Activated naive CD8-positive, alpha-beta T cell treated with anti-CD3 and anti-CD28 coated beads, Interleukin-2, amount 50 U/mL, for 16 hours (primary cell): ENCODE measurements at places on chromosomes 4 and X.

GRCh38 chrX:103063191-103063845, 653 bp downstream of the BEX1 start:
- DNase-seq, result no peak

DNA sequence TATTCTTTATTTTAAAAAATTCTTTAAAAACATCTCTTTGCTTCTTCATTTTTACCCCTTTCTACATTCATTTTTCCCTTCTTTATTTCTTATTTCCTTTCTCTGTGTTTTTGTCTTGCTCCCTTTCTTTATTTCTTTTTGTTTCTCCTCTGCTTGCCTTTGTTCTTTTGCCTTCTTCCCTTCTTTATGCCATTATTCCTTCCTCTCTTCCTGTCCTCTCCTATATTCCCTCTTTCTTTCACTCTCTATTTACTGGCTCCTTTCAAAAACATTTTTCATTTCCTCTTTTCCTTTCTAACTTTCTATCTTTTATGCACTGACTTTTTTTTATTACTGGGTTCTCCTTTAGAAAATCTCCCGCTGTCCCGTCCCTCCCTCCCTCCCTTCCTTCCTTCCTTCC, 102.2 kb downstream of the RBMX2 start:
- no peak for DNase-seq

DNA sequence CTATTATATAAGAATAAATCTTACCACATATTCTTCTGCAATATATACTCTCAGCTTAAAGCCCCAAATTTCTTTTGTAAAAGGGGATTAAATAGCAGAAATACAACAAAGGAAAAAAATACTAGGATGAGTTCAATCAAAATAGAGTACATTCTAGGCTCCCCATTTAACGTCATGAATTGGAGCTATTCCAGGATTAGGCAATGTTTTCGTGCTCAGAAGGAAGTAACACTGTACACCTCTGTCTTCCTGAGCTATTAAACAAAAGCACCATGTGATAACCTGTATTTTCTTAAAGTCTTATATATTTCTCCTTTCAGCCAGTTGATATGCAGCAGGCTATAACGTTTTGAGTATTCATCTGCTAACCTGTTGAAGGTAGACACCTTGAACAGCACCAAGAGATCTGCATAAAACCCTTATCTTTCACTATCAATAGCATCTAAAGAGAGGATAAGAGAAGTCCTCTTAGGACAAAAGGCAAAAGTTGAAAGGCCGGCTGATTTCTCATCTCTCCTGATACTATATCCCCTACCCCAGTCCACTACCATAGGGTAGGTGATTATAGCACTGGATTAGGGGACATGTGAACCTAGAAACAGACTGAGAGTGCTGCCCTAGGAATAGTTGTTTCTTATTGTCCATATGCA, 31.5 kb downstream of the TEC start:
- no peak for DNase-seq

DNA sequence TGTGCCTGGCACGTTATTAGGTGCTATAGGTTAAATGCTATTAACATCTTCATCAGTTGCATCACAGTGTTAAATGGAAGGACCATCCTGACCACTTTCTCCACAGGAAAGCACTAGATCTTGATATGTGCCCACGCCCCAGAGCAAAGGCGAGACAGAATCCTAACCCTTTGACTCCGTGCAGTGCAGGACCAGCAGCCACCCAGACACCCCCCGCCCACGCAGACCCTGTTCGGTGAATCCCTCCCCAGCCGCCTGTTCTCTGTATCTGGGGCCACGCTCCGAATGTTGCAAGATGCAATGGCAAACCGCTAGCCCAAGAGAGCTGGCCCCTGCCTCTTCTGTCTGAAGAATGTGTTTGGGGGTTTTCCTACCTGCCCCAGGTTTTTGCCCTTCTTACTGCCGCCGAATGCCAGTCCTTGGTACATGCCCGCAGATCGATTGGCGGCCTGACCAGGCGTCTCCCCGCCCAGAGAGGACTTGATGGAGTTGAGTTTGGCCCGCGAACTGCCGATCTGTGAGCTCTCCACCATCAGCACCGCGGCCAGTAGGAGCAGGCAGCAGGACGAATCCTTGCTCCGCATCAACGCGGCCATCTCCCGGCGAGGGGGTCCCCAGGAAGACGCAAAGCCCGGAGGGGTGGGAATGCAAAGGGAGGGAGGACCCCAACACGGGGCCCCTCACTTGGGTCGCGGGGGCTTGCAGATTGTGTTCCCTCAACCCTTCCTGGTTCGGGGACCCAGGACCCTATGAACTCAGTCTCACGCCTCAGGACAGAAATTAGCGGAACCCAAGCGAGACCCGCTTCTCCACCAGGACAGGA, 906 bp downstream of the DKK2 start:
- no peak for DNase-seq

DNA sequence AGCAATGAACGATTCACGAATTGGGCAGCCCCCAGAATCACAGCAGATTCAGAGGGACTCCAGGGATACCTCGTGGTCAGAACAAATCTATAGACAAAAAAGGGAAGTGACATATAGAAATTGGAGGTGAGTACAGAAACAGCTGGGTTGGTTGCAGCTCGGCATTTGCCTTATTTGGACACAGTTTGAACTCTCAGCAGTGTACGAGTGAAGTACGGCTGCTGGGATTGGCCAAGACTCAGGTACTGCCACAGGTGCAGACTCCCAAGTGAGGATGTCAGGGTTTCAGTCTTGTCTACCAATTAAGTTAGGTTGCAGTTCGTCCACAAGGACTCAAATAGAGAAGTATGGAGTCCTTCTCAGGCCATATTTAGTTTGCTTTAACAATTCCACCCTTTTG, 28.2 kb downstream of the HTT-AS start:
- DNase-seq, result no peak

DNA sequence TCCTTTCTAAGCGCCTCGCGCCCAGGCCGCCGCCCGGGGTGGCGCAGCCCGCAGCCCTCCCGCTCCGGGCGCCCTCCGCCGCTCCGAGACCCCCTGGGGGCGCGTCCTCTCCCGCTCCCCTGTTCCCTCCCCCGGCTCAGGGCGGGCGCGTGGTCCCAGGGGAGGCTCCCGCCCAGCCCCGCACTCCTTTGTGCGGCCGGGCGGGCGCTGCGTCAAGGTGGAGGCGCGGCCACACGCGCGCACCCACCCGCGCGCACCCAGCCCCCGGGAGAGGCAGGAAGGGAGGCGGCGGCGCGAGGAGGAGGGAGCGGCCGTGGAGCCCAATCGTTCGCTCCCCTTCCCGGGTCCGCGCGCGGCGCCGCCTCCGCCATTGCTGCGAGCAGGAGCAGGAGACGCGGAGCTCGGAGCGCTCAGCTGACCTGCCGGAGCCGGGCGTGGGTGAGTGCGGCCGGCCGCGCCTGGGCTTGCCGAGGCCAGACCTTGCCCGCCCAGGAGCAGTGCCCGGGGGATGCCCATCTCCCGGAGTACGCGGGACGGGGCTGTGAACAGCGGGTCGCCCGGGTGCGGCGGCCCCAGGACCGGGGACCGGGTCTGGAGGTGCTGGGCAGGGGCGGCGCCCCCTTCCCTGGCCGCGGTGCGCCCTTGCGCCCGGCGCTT, at the start of gene NSG1:
Gene NSG1 (plus strand): TSS at position 367 of the 657 bp plus-strand sequence. CDS start 528 bp downstream, outside the sequence.
- DNase-seq, result no peak

- no peak for DNase-seq
Measured at GRCh38 chrX:112613686-112614085, 66.1 kb downstream of the LHFPL1 start.

DNA sequence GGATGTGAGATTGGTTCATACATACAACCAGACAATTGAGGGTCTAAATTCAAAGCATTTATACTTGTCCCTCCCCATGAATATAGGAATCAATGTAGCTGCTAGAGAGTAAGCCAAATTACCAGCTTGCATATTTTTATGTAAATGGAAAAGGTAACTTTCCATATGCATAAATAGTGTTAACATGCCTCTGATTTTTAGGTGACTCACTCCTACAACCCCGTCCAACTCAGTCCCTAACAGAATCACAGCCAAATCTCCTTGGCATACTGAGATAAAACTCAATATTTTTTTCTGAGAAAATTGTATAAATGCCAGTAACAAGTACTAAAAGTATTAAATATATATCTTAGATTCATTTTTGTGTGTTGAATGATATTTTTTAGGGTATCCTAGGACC, 67.2 kb downstream of the INPP4B start:
- no peak for DNase-seq

GRCh38 chrX:77160301-77160700, 286.9 kb upstream of the FGF16 start:
- no peak for DNase-seq

DNA sequence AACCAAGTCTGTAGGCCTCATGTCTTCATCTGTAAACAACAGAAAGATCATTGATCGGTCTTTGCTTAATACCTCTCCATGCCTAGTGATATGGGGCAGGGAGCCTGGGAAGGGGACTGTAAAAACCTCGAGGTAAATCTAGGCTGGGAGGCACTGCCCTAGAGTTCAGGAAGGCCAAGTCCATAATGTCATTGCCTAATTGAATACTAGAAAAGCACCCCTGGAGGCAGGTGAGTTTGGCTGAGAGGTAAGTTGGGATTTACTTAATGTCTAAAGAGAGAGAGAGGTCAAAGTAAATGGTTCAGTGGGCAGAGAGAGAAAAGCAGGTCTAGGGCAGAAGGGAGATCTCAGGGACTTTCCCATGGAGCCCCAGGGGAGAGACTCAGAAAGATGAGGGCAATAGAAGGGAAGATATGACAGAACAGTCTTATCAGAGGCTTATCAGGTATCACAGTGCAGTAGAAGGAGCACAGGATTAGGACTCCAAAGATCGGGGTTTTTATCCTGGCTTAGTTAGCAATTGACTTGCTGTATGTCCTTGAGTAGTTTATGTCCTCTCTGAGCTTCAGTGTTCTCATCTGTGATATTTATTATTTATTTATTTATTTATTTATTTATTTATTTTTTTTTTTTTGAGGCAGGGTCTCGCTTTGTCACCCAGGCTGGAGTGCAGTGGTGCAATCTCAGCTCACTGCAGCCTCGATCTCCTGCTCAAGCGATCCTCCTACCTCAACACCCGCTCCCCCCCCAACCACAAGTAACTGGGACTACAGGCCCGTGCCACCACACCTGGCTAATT, 85.2 kb downstream of the SLC16A2 start:
- DNase-seq, result no peak

DNA sequence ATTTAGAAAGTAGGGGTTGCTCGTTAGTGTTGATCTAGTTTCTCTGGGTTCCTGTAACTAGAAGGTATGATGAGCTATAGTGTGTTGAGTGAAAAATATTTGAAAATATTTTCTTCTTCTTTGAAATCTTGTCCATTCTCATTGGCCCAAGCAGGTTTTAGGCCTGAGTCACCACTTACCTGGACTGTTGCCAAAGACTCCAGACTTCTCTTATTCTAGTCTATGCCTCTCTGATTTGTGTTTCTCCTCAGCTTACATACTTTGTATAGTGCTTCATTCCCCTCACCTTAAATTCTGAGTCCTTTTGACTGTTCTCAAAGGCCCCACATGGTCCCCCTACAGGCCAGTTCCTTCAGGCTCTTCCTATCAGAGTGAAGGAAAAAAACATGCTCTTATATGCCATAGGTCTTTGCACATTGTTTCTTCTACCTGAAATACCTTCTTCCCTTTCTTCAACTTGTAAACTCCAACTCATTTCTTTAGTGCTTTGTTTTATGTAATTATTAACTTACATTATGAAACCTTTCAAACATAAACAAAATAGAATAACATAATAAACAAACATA, 258.2 kb downstream of the PPP1R2C start:
- no peak for DNase-seq

- no peak for DNase-seq
Measured at GRCh38 chrX:105706041-105706440, 116.3 kb upstream of the NRK start.

DNA sequence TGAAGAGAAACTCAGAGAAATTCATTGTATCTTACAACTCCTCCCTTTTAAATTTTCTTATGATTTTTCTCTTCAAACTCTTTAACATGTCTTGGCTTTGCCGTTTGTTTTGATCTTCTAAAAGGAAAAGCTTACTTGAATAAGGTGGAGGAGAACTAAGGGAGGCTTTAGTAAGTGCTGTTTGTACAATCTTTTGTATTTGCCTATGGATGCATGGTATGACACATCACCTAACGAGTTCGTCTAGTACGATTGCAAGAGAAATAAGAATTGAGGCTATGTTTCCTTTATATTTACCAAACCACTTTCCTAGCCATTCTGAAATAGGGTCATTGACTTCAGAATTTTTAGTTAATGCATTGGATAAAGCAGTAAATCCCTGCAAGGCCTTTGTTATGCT, 8.4 kb upstream of the BST1 start:
- no peak for DNase-seq

DNA sequence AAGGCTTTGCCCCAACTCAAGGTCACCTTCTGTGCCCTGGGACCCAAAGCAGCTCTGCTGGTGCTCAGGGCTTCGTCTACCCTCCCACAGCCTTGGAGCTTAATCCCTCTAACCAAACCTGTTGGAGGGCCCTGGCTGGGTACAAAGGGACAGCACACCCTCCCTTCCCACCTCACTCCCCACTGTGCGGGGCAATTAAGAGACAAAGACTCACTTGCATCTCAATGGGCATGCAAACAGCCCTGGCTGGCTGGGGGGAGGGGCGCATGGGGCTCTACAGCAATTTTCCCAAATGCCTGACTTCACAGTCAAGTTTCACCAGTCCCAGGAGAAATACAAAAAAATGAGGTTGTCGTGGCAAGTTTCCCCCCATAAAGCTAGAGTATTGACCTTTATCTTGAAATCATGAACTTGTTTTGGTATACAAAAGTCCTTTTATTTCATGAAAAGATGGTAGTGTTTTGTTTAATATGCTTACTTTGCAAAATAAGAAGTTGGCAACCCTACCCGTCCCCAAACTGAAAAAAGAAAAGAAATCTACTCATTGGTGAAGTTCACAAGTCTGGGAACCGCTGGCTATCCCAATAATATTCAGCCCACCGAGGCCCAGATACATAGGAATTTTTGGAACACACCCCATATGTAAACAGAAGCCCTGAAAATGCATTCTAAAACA, 4.1 kb upstream of the CD99L2 start:
- no peak for DNase-seq

GRCh38 chr4:121688261-121688660, 8.5 kb downstream of the ANXA5 start:
- no peak for DNase-seq
